ENCODE measurements at places on chromosomes 1 and 21.

GRCh38 chr1:226643177-226643576 lies 94.6 kb downstream of the STUM start:
- DNase-seq: peak; percentile 18

GRCh38 chr1:16122916-16123315 lies 33.0 kb downstream of the EPHA2 start:
- DNase-seq: peak; percentile 7

GRCh38 chr1:206595581-206596318 lies 16.5 kb downstream of the EIF2D start:
- no peak for DNase-seq

GRCh38 chr1:9689971-9690381 lies 38.4 kb downstream of the PIK3CD start:
- DNase-seq: no peak
